ENCODE measurements at places on chromosomes 4 and X.

GRCh38 chr4:94562285-94562684 is 110.5 kb downstream of the PDLIM5 start:
- no peak for DNase-seq

DNA sequence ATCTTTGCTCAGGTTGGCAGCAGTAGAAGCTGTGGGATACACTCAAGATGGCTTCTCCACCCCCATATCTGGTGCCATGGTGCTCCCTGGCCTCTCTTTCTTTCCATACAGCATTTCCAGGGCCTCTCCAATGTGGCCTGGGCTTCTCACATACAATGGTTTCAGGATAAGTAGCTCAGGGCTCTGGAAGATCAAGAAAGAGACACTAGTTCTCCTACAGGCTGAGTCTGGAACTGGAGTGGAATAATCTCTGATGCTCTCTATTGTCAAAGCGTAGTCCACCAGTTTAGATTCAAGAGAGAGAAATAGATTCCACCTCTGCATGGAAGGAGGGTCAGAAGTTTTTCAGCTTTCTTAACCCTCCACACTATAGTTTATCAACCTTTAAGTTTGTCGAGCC is 138.2 kb upstream of the AADAT start:
- no peak for DNase-seq

- no peak for DNase-seq
Measured at GRCh38 chr4:184851200-184851541, 25.4 kb upstream of the ACSL1 start.

GRCh38 chr4:10762561-10762960 is 78.0 kb upstream of the CLNK start:
- no peak for DNase-seq
